ENCODE measurements at places on chromosomes 5 and 9.

DNA sequence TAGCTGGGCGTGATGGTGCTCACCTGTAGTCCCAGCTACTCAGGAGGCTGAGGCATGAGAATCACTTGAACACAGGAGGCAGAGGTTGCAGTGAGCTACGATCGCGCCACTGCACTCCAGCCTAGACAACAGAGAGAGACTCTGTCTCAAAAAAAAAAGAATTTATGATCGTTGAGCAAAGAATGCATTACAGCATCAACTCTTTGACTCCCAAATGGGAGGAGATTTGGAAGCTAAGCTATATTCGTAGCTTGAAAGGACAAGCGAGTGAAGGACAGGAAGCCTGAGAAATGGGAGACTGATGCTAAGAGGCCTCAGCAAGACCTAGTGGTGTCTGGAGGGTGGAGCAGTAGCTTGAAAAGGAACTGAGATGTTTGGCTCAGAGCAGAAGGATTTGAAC lies 10.3 kb upstream of the CCIN start:
- no peak for DNase-seq

DNA sequence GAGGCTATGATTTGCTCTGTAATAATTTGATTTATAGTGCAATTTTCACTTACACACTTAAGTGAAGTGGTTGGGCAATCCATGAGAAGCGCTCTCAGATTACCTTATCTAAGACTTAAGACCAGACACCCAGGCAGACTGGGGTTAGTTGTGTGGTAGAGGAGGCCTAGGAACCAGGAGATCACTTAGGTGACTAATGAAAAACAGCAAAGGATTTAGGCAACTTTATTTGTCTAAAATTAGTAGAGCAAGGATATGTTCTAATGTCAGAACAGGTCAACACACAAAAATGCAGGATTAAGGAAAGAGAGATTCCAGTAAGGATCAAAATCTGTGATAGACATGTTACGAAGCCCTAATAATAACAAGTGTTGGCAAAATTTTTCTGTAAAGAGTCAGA lies 913.8 kb downstream of the TLE1 start:
- DNase-seq = peak; percentile 14

DNA sequence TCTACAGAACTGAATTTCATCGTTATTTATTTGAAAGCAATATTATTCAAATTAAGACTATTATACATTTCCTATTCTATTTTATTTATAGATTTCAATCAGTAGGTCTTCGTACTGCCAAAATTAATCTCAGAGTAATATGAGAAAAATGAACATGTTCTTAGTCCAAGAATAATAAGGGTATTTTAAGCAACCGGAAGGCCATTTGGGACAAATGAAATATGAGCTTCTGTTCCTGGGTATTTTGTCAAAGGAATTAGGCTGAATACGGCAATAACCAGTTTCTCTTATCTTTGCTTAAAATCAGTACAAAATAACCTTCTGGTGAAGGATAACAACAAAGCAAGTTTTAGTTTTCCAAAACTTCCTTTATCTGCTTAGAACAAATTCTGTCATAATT lies 410.3 kb upstream of the PRR16 start:
- no peak for DNase-seq

DNA sequence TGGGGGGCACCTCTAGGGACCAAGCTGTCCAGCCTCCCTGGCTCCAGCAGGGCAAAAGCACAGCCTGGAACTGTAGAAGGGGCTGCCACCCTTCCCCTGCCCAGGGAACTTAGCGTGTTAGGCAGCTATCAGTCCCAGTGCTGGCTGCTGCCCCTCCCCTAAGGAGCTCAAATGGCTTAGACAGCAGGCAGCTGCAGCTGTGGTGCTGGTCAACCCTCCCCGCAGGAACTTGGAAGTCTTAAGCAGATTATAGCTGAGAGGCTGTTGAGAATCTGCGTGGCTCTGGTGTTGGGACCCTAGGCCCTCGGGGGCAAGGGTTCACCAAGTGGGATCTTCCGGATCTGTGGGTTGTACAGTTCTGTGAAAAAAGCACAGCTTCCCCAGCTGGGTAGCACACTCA lies 536.5 kb upstream of the CDH10 start:
- peak; percentile 90 for DNase-seq

DNA sequence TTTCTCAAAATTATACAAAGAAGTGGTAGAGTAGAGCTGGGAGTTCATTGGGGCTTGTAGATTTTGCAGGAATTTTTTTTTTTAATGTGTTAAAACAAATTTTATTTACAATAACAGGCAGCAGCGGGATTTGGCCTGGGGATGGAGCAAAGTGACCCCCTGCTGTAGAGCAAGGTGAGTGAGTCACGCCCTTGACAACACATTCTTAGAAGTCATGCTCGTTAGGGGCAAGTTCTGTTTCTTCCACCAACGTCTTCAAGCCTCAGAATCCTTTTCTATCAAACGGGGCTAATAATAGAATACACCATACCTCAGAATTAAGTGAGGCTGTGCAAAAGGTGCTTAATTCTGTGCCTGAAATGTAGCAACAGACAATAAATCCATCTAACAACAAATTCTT lies 1.1 kb upstream of the ANKDD1B start:
- peak; percentile 19 for DNase-seq

DNA sequence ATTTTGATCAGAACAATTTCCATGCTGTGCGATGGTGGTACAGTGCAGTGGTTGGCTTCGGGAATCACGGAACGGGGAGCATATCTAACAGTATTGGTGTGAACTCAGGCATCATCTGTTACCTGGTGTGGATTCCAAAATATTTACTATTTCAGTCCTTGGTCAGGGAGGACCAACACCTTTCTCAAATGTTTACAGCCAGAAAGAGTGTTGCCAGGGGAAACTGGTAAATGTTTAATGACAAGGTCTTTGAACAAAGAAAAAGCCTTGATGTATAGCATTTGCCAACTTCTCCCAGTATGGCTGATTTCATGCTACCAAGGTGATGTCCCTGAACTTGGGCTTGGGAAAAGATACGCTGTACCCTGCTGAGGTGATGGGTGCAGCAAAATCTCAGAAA lies 145.6 kb upstream of the POC5 start:
- DNase-seq = no peak
